ENCODE measurements at places on chromosomes 16 and 17. TPM values are rescaled to one million over a fixed set of nuclear protein-coding genes. Genes with fewer than 3 reads are reported as not detected.

PSMD7 gene
- 129 TPM for total RNA-seq

TP53TG3 gene
- total RNA-seq, result 0.77 TPM

KRTAP4-5 gene
- total RNA-seq, result not detected

DNAAF8 gene
- 0.30 TPM for total RNA-seq

RHBDL3 gene
- total RNA-seq, result 3.1 TPM

EFCAB5 gene
- 0.35 TPM for total RNA-seq

C16orf54 gene
- total RNA-seq, result 0.74 TPM

FBXO39 gene
- total RNA-seq, result not detected

CSH2 gene
- total RNA-seq, result not detected

KLHL10 gene
- total RNA-seq, result 0.12 TPM

KRT40 gene
- total RNA-seq, result not detected

PPY gene
- not detected for total RNA-seq

PHOSPHO1 gene
- 0.64 TPM for total RNA-seq

ZBTB4 gene
- total RNA-seq, result 70.9 TPM

KRTAP4-4 gene
- not detected for total RNA-seq

NEURL4 gene
- total RNA-seq, result 34.7 TPM

CCT6B gene
- total RNA-seq, result 1.3 TPM

NAA38 gene
- total RNA-seq, result 93.2 TPM

PSME3 gene
- 71.2 TPM for total RNA-seq

CCL5 gene
- 4.2 TPM for total RNA-seq

GPRC5B gene
- 103 TPM for total RNA-seq

MBTD1 gene
- total RNA-seq, result 6.6 TPM

SLC5A2 gene
- total RNA-seq, result not detected

UMOD gene
- not detected for total RNA-seq

TMEM107 gene
- 5.2 TPM for total RNA-seq

SLC22A31 gene
- total RNA-seq, result not detected

SMPD3 gene
- total RNA-seq, result 1.2 TPM

TMEM88 gene
- 32.6 TPM for total RNA-seq

RASD1 gene
- total RNA-seq, result 50.8 TPM

DNAI2 gene
- total RNA-seq, result not detected

TTLL6 gene
- total RNA-seq, result not detected

SLX1B gene
- 12.5 TPM for total RNA-seq

SSTR5 gene
- 25.8 TPM for total RNA-seq

METTL26 gene
- total RNA-seq, result 62.2 TPM

GFAP gene
- total RNA-seq, result 4.2 TPM

TRIM47 gene
- total RNA-seq, result 24.4 TPM

RNF157 gene
- total RNA-seq, result 18.0 TPM

HOXB8 gene
- total RNA-seq, result not detected

CD300H gene
- total RNA-seq, result not detected

CEP95 gene
- total RNA-seq, result 11.1 TPM

NPIPB9 gene
- total RNA-seq, result 0.30 TPM

USP31 gene
- 25.0 TPM for total RNA-seq

SRCIN1 gene
- 1.4 TPM for total RNA-seq

RDM1 gene
- not detected for total RNA-seq

Data from left ventricle myocardium superior (tissue), 1 donor.